ENCODE measurements at places on chromosomes 7 and 10.

DNA sequence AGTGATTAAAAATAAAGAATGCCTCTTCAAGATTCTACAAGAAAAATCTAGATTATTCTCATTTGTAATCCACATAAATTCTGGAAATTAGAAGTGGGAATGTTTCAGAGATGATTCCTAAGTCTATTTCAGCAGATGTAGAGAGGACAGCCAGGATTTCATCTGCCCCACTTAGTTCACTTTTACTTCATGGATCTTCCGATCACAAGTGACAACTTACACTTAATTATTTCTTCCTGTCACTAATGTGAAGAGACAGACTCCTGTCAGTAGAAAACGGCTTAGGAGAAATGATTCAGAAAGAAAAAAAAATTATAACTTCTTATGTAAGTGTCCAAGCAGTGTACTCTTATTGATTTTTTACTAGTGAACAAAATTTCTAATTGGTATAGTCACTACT lies 368.2 kb upstream of the SMIM30 start:
- DNase-seq, result no peak

GRCh38 chr10:75032813-75033212 lies 78.6 kb upstream of the SAMD8 start:
- DNase-seq, result no peak

GRCh38 chr10:24315211-24315610 lies 106.3 kb downstream of the KIAA1217 start:
- no peak for DNase-seq

- no peak for DNase-seq
Measured at GRCh38 chr7:116100626-116101025, 70.1 kb upstream of the TFEC start.

GRCh38 chr10:15744217-15744865 lies 24.6 kb upstream of the ITGA8 start:
- DNase-seq, result peak; percentile 59

DNA sequence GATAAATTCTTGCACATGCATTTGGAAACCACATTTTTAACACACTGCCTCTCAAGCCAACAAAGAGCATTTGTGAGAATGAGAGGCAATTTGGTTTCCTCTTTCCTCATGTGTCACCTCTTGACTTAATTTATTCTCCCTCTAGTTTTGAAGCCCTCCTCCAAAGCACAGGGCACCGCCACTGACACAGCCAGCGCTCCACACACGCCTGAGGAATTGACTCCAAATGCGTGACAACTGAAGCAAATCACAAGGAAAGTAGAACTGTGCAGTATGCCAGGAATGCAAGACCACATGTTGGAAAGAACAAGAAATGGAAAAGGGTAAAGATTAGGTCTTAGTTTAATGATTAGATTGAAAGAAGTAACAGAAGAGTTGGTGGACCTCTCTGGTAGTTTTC lies 173.3 kb downstream of the LSM5 start:
- no peak for DNase-seq

GRCh38 chr10:114404171-114405010 lies at the start of gene AFAP1L2:
AFAP1L2 (minus strand) TSS chr10:114404502; CDS start chr10:114404455, 47 bp downstream.
- no peak for DNase-seq

- no peak for DNase-seq
Measured at GRCh38 chr10:80137920-80138319, 5.4 kb downstream of the PLAC9 start.

DNA sequence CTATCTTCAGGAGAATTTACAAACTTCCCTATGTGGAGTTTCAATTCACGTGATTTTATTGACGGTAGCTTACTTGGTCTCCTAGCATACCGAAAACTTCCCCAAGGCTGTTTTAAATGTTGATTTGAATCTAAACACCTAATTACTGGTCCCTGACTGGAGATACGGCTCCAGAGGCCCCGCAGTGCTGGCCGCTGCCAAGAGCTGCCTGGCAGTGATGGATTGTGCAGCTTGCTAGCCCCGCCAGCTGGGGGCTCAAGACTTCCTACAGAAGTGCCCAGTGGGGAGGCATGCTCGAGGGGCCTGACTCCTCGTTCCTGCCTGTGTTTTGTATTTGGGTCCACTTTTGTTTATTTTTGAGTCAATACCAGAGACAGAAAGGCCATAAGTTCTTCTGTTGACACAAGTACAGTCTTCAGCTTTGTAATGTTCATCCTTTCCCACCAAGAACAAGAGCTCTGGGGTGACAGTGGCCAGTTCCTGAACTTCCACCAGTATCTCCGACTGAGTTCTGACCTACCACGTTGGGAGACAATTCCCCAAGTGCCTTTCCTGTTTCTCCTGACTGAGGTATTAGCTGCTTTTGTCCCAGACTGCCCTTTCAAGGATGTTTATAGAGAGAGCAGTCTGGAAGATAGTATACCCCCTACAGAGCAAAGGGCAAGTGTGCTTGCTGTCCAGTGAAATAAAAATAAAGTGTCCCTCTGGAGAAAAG lies 80.7 kb upstream of the CXCL12 start:
- DNase-seq, result no peak

DNA sequence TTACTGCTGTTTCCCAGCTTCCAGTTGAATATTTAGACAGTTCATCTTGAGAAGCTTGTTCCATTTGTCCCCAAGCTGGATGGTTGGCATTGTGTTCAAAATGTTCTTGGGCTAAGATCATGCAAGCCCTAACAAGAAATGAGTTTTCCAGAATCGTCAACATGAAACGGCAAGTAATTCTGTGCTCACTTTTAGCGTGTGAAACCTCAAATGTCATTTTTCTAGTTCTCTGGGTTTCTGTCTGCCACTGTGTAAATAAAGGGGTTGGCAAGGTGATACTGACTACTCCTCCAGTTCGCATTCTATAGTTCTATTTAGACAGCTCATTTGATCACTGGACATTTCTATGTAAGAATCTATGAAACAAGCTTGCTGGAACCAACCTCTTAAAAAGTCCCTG lies 194.0 kb downstream of the AHR start:
- no peak for DNase-seq

GRCh38 chr7:44383566-44383965 lies 58.2 kb upstream of the CAMK2B start:
- DNase-seq, result peak; percentile 89

- peak; percentile 92 for DNase-seq
Measured at GRCh38 chr10:38054361-38054797, 39.8 kb upstream of the ZNF37A start.

- DNase-seq, result no peak
Measured at GRCh38 chr7:97075928-97076327, 41.6 kb upstream of the SDHAF3 start.

DNA sequence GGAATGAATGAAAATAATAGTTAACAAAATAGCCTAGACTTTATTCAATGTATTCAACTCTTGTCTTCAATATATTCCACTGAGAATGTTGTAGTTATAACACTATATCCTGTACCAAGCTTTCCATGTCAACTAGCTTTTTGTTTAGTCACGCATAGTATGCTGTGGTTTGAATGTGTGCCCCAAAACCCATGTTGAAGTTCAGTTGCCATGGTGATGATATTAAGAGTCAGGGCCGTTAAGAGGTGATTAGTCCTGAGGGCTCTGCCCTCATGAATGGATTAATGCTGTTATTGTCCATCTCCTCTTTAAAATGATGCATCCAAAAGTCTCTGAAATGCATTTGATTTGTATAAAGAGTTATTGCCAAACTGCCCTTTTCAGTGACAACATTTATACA lies 887.6 kb downstream of the NRG3 start:
- no peak for DNase-seq

GRCh38 chr10:782751-783648 lies 93.5 kb upstream of the DIP2C start:
- no peak for DNase-seq

DNA sequence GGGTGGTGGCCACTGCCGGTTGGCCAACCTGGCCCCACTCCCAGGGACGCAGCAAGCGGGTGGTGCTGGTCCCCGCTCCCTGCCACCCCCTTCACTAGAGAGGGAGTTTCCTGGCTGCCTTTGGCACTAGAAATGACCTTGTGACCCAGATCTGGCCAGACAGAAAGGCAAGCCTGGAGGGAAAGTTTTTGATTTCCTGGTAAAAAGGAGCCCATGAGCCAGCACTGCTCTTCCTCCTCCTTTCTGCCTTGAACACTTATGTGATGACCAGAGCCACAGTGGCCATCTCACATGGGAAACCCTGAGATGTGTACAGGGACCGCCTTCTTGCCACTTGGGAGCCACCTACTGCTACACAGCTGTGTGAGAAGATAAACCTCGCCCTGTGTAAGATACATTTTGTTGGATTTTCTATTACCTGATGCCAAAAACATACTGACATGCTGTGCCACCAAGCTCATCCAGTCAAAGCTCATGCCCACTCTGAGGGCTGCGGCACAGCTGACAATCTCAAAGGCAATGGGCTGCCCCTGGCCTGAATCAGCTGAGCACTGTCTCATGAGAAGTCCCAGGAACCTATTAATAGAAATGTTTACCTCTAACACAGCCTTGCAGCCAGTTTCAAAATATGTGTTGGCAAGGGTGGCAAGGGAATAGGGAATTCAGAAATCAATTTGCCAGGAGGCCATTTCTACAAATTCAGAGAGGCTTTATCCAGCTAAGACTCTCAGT lies 94.0 kb downstream of the CYTH3 start:
- no peak for DNase-seq

DNA sequence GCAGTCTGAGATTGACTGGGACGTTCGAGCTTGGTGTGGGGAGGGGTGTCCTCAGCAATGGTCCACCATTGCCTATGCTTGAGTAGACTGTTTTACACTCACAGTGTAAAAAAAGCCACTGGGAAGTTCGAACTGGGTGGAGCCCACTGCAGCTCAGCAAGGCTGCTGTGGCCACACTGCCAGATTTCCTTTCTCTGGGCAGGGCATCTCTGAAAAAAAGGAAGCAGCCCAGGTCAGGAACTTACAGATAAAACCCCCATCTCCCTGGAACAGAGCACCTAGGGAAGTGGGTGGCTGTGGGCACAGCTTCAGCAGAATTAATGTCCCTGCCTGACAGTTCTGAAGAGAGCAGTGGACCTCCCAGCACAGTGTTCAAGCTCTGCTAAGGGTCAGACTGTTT lies 80.3 kb downstream of the BICC1 start:
- DNase-seq, result no peak

- DNase-seq, result no peak
Measured at GRCh38 chr7:64873155-64873500, 29.9 kb upstream of the ZNF273 start.

GRCh38 chr10:24128066-24128730 lies 80.7 kb upstream of the KIAA1217 start:
- no peak for DNase-seq

- DNase-seq, result peak; percentile 34
Measured at GRCh38 chr7:152402384-152403250, 33.2 kb downstream of the KMT2C start.

DNA sequence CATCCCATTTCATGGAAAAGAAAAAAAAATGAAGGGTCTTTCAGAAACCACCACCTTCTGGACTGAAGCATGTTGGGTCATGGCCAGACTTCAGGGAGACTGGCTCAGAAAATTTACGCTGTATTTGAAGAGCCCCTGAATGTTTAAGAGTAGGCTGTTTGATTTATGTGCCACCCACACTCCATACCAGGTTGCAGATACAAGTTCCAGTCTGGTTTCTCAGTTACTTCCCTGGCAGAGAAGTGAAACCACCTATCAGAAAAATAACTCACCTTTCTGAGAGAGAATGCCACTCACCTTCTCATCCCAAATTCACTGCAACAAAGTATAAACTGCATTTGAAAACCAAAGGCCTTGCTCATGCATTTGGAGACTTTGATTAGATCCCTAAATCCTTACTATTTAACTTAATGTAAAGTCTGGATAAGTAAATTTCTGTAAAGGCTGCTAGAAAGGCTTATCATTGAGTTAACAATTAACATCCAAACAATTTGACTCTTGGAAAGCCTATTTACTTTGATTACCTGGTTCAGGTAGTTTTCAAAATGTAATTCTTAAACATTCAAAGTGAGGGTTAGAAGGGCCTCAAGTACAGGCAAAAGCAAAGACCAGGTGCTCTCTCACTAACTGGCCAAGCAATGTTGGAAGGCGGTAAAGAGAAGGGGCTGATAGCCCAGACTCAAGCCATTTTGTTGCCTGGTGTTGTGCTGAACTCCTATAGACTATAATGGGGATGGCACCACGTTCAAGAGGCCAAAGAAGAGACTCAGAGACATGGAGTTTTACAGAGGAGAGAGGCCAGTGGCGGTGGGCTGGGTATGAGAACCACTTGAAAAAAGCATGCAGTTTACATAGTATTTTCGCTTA lies 12.8 kb upstream of the ADD3 start:
- DNase-seq, result no peak

- no peak for DNase-seq
Measured at GRCh38 chr7:158117341-158118222, 470.0 kb downstream of the PTPRN2 start.

- peak; percentile 28 for DNase-seq
Measured at GRCh38 chr10:62638062-62638477, 166.4 kb upstream of the ADO start.

GRCh38 chr7:14158111-14158510 lies 168.6 kb upstream of the ETV1 start:
- no peak for DNase-seq

GRCh38 chr7:35257251-35258124 lies 3.6 kb upstream of the TBX20 start:
- no peak for DNase-seq

- peak; percentile 47 for DNase-seq
Measured at GRCh38 chr10:32005050-32005449, 51.2 kb downstream of the KIF5B start.

GRCh38 chr10:128624656-128625530 lies 498.7 kb upstream of the MKI67 start:
- no peak for DNase-seq

GRCh38 chr10:48410503-48410902 lies 104.0 kb downstream of the MAPK8 start:
- DNase-seq, result no peak

DNA sequence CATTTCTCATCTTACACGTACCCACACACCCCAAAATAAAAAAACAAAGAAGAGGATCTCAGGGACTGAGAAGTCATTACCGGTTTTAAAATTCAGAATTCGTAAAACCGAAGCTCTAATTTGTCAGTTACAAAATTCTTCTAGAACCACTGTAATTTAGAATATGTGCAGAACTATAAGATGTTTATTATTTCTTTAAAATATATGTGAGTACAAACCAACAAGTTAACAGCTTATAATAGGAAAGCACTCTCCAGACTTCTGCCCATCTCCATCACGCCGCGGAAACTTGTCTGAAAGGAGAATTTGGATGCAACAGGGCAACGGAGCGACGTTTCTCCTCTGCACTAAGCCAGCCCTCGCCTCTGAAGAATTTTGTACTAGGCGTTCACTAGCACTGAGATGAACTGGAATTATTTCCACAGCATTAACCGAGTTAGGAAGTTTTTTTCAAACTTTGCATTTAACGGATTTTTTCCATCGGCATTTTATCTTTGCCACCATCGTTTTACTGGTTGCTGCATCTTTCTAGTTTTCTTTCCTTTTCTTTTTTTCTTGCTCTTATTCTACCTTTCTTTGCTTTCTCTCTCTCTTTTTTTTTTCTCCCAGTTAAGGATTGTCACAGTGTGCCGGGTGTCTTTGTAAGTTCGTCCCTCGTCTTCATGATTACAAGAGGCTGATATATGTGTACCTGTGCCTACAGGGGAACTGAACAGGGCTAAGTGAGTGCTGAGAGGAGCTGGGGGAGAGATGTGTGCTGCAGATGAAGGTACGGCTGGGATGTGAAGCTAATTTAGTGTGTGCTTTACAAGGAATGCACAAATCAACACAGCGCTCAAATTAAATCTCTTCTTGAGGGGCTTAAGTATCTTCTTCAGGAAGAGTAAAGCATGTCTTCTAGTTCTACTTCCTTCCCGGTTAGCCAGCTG lies 295.9 kb upstream of the NFE2L3 start:
- no peak for DNase-seq
